ENCODE measurements at places on chromosomes 6 and 20. TPM values are rescaled to one million over a fixed set of nuclear protein-coding genes. Genes with fewer than 3 reads are reported as not detected.

The HSD17B8 gene
- 13.3 TPM for total RNA-seq

GRCh38 chr20:63101781-63102720 is 95.3 kb upstream of the BHLHE23 start:
- H3K27ac ChIP-seq: peak overlapping the region; percentile 79
- peaks cover 35% of the 10 kb centered on the region for H3K27me3 ChIP-seq
- peak overlapping the region; percentile 81 for H3K4me3 ChIP-seq
- H3K4me1 ChIP-seq: no peaks in the 10 kb centered on the region
- DNase-seq: peak; percentile 51

- peaks cover 53% of the 10 kb centered on the region for H3K4me1 ChIP-seq
- no peaks in the 10 kb centered on the region for H3K27me3 ChIP-seq
- no peak for DNase-seq
- peak overlapping the region; percentile 88 for H3K4me3 ChIP-seq
Measured at GRCh38 chr6:109381061-109381746, 1.1 kb downstream of the CD164 start.

The MRAP2 gene
- 0.74 TPM for total RNA-seq

DNA sequence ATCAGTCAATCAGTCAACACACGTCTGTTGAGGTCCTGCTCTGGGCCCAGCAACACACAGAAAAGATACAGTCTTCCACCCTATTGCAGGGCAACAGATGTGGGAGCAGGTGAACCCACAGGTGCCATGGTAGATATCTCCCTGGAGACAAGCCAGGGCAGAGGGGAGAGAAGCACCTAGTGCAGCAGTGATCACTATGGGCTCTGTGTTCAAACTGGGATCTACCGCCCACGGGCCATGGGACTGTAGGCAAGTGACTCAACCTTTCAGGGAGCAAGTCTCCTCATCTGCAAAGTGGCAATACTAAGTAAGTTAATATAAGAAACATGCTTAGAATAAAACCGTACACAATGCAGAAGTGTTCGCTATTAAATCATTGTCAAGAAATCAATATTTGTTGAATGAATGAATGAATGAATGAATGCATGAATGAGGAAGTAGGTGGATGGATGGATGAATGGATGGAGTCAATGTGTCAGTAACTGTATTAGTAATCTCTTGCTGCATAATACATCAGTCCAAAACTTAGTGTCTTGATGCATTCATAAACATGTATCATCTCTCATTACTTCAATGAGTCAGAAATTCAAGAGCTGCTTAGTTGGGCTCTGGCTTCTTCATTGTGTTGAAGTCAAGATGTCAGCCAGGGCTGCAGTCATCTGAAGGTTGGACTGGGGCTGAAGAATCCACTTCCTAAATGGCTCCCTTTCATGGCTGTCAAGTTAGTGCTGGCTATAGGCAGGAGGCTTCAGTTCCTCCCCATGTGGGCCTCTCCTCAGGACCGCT is 31.9 kb upstream of the NFATC2 start:
- no peak overlapping the region for H3K27ac ChIP-seq
- H3K27me3 ChIP-seq: peaks cover 11% of the 10 kb centered on the region
- no peaks in the 10 kb centered on the region for H3K4me1 ChIP-seq
- DNase-seq: no peak

DNA sequence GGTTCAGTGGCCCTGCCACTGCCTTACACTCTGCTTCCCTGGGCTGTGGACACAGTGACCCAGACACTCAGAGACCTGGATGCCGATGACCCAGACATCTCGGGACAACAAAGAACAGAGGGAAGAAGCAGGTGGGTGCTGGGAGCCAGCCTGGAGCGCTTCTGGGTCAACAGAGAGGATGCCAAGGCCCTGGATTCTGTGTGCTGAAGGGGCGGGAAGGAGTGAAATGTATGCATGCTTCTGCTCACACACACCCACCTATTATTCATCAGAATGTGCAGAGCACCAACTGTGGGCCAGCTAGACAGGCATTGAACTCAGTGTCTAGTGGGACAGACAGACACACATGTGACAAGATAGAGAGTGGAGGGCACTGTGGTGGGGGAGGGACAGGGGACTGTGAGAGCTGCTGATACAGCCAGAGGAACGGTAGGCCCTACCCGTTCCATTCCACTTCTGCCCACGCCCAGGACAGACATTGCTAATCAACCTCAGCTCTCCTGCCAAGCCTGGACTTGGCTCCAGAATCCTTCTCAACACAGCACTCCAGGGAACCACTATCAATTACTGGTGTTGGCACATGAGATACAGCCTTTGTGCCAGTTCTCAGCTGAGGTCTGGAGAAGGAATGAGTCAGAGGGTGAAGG is 20.2 kb downstream of the KCNK15 start:
- H3K27me3 ChIP-seq: peaks cover 3% of the 10 kb centered on the region
- no peak overlapping the region for H3K4me3 ChIP-seq
- DNase-seq: no peak
- no peaks in the 10 kb centered on the region for H3K36me3 ChIP-seq
- no peak overlapping the region for H3K27ac ChIP-seq

GRCh38 chr20:62695448-62696414 is 12.9 kb upstream of the NTSR1 start:
- H3K27me3 ChIP-seq: peaks cover 40% of the 10 kb centered on the region
- DNase-seq: no peak
- no peak overlapping the region for H3K27ac ChIP-seq
- H3K36me3 ChIP-seq: no peaks in the 10 kb centered on the region

The EMILIN3 gene
- total RNA-seq: 0.15 TPM

GRCh38 chr6:22053391-22053997 is 243.3 kb downstream of the PRL start:
- DNase-seq: no peak
- no peaks in the 10 kb centered on the region for H3K4me1 ChIP-seq
- no peaks in the 10 kb centered on the region for H3K36me3 ChIP-seq

GRCh38 chr6:113362301-113363047 is 494.7 kb upstream of the MARCKS start:
- DNase-seq: no peak
- no peaks in the 10 kb centered on the region for H3K27me3 ChIP-seq
- no peak overlapping the region for H3K4me3 ChIP-seq

DNA sequence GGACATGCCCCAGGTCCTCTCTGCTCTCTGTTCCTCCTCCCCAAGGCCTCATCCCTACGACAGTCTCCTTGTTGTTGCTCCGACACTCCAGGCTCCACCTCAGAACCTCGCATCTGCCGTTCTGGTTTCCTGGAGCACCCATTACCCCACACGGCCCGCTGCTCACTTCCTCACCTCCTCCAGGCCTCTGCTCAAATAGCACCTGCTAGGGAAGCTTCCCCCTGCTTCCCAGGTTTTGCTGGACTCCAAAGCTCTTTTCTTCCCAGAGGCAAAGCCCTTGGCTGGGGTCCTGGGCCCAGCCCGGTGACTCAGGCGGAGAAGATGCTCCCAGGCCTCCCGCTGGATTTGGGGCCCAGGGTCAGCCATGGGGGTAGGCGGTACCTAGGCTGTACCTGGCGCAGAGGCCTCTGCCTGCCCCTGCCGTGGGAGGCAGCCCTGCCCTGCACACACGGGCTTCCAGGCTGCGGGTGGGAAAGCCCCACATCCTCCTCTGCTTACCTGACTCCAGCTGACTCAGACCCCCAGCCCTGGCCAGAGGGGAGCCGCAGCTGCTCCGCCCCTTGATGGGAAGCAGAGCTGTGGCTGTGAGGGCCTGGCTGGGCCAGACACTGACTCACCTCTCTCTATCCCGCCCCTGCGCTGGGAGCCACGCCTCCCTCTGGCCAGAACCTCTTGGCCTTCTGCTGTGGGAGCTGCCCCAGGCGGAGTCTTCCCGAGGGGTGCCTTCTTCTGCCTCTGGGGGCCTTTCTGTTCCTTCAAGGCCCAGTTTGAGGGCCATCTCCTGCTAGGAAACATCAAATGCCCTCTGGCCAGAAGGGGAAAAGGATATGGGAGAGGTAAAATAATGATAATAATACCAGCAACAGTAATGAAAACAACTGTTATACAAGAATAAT is 130.5 kb downstream of the CEBPB start:
- peak; percentile 93 for DNase-seq
- peak overlapping the region; percentile 89 for H3K27ac ChIP-seq
- H3K4me3 ChIP-seq: peak overlapping the region; percentile 49
- peaks cover 38% of the 10 kb centered on the region for H3K4me1 ChIP-seq

GRCh38 chr6:51203504-51203903 is 384.8 kb downstream of the TFAP2B start:
- no peaks in the 10 kb centered on the region for H3K27me3 ChIP-seq
- DNase-seq: no peak
- H3K4me1 ChIP-seq: no peaks in the 10 kb centered on the region
- H3K27ac ChIP-seq: no peak overlapping the region

DNA sequence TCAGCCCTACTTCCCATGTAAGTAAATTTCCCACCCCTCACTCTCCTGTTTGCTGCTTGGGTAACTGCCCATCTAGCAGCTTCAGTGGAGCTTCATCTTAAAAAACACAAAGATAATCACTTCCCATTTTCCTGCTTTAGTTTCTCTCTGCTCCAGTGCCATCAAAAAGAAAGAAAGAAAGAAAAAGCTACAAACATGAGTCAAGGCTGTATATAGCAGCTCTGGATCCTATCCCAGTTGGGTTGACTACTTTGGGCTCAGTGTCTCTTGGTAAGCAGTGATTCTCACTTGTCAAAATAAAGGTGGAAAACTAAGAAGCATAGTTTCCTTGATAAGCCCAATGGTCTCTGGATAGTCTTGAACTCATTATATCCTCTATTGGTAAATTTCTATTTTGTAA is 48.7 kb upstream of the SRPK1 start:
- no peaks in the 10 kb centered on the region for H3K4me1 ChIP-seq
- H3K27me3 ChIP-seq: no peaks in the 10 kb centered on the region
- DNase-seq: no peak
- no peaks in the 10 kb centered on the region for H3K36me3 ChIP-seq
- no peak overlapping the region for H3K4me3 ChIP-seq
- no peak overlapping the region for H3K27ac ChIP-seq

- no peaks in the 10 kb centered on the region for H3K4me1 ChIP-seq
- H3K27ac ChIP-seq: no peak overlapping the region
- DNase-seq: no peak
- peaks cover 5% of the 10 kb centered on the region for H3K27me3 ChIP-seq
- H3K36me3 ChIP-seq: no peaks in the 10 kb centered on the region
- H3K4me3 ChIP-seq: no peak overlapping the region
Measured at GRCh38 chr6:28929887-28930620, 6.3 kb upstream of the TRIM27 start.

DNA sequence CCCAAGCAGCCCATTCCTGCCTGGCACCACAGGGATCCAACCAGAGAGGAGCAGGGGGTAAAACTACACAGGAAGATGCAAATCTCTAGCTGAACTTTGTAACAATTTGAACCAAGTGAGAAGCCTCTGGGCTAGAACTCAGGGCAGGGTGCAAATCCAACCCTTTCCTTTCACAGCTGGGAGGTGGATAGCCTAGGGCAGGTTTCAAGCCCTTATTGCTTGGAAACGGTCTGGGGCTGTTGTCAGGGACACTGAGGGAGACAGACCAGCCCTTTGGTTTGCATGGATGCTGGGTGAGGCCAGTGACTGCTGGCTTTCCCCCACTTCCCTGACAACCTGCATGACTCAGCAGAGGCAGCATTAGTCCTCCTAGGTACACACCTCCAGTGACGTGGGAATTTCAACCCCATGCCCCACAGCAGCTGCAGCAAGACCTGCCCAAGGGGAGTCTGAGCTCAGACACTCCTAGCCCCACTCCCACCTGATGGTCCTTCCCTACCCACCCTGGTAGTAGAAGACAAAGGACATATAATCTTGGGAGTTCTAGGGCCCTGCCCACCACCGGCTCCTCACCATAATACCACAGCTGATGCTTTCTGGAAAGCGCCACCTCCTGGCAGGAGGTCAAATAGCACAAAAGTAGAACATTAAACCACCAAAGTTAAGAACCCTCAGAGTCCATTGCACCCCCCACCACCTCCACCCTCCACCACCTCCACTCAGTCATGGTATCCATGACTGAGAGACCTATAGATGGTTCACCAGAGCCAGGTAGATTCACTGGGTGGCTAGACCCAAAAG is 797.7 kb upstream of the MAN1A1 start:
- no peak overlapping the region for H3K27ac ChIP-seq
- no peaks in the 10 kb centered on the region for H3K36me3 ChIP-seq
- H3K4me1 ChIP-seq: no peaks in the 10 kb centered on the region

The MAFB gene
- total RNA-seq: 63.3 TPM

The SLC22A2 gene
- total RNA-seq: not detected

The SLC17A3 gene
- not detected for total RNA-seq

GRCh38 chr20:51876313-51876940 is 74.1 kb upstream of the SALL4 start:
- H3K36me3 ChIP-seq: no peaks in the 10 kb centered on the region
- H3K4me3 ChIP-seq: no peak overlapping the region
- no peaks in the 10 kb centered on the region for H3K4me1 ChIP-seq
- no peaks in the 10 kb centered on the region for H3K27me3 ChIP-seq
- H3K27ac ChIP-seq: no peak overlapping the region
- DNase-seq: no peak

GRCh38 chr6:81906041-81906440 is 153.6 kb upstream of the TENT5A start:
- H3K36me3 ChIP-seq: no peaks in the 10 kb centered on the region
- H3K27ac ChIP-seq: no peak overlapping the region
- H3K4me3 ChIP-seq: no peak overlapping the region
- H3K27me3 ChIP-seq: no peaks in the 10 kb centered on the region
- DNase-seq: no peak
- no peaks in the 10 kb centered on the region for H3K4me1 ChIP-seq

DNA sequence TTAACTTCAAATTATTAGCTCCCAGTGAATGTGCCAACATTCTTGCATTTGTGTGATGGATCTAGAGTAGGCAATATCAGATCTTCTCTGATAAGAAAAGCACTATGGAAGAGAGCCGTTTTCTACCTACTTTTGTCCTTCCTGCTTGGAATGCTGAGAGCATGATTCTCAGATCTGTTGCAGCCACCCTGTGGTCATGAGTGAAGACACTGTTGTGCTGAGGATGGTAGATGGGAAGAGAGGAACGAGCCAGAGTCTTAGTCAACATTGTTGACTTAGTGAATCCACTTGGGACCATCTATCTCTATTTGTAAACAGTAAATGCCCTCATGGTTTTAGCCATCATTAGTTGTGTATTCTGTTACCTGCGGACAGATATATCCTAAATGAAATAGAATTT is 202.6 kb downstream of the CD109 start:
- no peak overlapping the region for H3K4me3 ChIP-seq
- DNase-seq: no peak
- no peak overlapping the region for H3K27ac ChIP-seq
- no peaks in the 10 kb centered on the region for H3K4me1 ChIP-seq

GRCh38 chr6:1039746-1040145 is 272.2 kb upstream of the FOXQ1 start:
- no peak overlapping the region for H3K27ac ChIP-seq
- no peak for DNase-seq
- no peak overlapping the region for H3K4me3 ChIP-seq
- H3K4me1 ChIP-seq: peaks cover 6% of the 10 kb centered on the region

GRCh38 chr6:24408719-24409410 is 6.1 kb downstream of the MRS2 start:
- DNase-seq: no peak
- H3K27me3 ChIP-seq: no peaks in the 10 kb centered on the region
- H3K4me3 ChIP-seq: no peak overlapping the region
- peaks cover 79% of the 10 kb centered on the region for H3K36me3 ChIP-seq
- H3K27ac ChIP-seq: no peak overlapping the region

The OLIG3 gene
- total RNA-seq: not detected

- no peaks in the 10 kb centered on the region for H3K36me3 ChIP-seq
- DNase-seq: no peak
- H3K27ac ChIP-seq: no peak overlapping the region
- no peaks in the 10 kb centered on the region for H3K27me3 ChIP-seq
- H3K4me3 ChIP-seq: no peak overlapping the region
Measured at GRCh38 chr20:14449323-14449722, 111.9 kb upstream of the FLRT3 start.

- no peak overlapping the region for H3K27ac ChIP-seq
- no peak overlapping the region for H3K4me3 ChIP-seq
- DNase-seq: no peak
- H3K27me3 ChIP-seq: peaks cover 3% of the 10 kb centered on the region
Measured at GRCh38 chr6:45644720-45645119, 267.0 kb upstream of the SUPT3H start.

The EYA4 gene
- 2.6 TPM for total RNA-seq

Data from lower lobe of right lung (tissue), 2 donors.